GF-D8 (cell line): ENCODE measurements at places on chromosomes 2 and 18.

DNA sequence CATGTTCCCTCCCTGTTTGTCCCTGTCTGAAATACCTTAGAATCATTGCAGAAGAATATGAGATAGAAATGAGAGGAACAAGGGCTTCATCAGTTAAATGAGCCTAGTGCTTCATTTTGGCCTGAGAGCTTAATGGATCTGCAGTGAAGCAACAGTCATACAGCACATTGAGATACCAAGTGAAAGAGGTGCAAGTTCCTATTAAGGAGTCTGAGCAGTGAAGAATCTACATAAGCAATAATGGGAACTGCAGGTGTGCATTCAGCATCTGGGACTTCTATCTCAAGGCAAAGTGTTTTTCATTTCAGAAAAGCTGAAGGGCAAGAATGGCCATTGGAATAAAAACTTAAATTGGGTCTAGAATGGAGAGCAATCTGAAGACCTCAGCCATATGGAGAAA is 323.2 kb upstream of the SLC39A10 start:
- DNase-seq: no peak

DNA sequence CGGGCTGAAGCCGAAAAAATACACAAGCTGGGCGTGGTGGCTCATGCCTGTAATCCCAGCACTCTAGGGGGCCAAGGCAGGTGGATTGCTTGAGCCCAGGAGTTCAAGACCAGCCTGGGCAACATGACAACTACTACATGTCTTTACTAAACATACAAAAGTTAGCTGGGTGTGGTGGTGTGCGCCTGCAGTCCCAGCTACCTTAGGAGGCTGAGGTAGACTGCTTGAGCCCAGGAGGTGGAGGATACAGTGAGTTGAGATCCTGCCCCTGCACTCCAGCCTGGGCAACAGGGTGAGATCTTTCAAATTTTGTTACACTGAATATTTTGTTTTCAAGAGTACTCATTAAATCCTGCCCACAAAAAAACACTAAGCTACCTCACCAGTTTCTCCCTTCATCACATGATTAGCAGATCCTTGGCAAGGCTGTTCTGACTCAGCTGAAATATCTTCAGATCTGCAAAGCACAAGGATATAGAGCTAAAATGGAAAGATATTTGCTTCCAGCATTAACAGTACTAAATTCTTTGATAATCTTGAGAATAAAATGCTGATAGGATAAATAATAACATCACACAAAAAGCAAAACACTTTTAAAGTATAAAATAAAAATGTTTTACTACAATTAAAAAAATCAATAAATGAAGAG is 28.2 kb upstream of the MCM6 start:
- DNase-seq: no peak

DNA sequence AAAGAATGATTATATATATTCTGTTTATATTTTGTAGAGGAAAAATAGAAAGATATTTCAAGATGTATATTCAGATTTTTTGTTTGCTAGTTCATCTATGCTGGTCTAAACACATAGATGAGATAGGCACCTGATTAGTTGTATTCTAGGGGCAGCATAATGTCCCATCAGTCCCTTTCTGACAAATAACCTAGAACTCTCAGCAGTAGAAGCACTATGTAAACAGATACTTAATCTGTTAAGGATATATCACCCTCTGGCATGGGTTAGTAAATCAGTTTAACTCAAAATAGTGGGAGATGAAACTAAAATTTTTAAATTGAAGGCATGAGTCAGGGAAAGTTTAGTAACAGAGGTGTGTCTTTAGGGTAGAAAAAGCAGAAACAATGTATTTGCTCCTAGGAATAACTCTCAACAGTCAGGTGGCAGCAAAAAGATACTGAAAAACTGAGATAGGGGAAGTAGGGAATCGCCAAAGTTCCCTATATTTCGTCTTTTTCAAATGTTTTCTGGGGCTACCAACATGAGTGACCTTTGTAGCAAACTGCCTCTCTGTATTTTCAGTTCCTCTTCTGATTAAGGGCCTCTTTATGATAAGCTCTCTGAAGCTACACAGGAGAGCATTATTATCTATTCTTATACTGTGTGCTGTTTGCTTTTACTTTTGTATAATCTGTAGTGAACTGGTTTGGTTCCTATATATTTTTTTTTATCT is 5.7 kb downstream of the PPP1R1C start:
- no peak for DNase-seq

DNA sequence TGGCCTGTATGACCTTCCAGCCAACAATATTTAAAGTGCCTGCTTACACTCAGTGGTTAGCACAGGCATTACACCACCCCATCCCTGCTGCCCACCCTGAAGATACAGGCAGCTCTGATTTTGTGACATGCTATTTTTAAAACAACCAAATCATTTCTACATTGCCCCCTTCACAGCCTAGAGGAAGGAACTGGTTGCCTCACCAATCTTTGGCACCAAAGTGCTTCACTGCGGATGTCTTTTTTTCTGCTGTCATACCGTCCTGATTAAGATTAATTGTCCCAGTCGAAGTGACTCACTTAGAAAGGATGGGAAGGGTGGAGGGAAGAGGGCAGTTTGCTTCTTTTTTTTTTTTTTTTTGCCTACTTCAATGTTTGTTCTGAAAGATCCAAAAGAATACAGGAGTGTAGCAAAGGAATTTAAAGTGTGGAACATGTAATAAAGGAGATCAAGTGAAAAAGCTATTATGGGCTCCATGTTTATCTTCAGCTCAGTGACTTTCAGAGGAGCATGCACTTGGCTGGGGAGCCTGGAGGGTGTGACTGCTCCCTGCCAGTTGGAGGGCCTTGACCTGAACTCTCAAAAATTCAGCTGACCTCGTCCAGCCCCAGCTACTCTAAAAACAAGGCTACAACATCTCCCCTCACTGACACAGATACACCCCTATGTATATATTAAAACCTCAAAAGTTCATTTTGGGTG is 501.1 kb upstream of the TNP1 start:
- DNase-seq: no peak

DNA sequence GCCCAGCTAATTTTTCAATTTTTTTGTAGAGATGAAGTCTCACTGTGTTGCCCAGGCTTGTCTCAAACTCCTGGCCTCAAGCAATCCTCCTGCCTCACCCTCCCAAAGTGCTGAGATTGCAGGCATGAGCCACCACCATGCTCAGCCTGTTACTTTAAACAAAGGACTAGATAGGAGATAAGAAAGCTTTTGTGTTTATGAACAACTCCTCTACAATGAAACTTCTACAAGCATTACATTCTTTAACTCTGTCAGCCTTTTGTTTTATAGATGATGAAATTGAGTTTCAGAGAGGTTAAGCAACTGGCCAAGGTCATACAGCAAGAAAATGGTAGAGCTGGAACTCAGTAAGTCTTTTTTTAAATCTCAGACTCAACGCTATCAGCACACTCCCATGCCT is 22.7 kb downstream of the ALPK2 start:
- DNase-seq: no peak

DNA sequence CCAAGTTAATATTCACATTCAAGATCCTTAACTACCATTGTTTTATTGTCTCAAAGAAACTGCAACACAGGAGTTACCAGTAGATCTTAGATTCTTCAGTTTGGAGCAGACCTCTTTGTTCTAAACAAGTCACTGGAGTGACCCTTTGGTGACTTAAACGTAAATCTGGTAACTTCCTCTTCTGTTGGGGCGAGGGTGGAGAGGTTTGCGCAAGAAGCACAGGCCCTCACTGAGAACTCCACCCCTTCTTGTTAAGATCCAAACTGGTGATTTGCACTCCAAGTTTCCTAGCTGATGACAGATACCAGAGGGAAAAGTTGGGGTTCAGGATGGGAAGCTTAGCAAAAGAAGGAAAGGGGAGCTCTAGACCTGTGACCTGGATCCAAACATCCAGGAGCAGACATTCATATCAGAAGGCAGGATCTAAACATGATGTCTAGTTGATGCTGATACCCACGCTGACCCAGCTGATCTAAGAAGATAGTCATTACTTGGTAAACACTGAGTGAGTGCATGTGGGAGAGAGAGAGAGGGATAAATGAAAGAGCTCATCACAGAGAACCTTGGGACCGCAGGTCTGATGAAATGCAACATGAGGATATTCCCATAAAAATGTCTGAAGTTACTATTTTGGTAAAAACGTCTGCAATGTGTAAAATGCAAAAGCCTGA is 256.0 kb downstream of the CDH20 start:
- no peak for DNase-seq

- DNase-seq: no peak
Observed at GRCh38 chr2:67579216-67579615, 182.1 kb downstream of the ETAA1 start.
